ENCODE measurements at places on chromosomes 5 and 9. TPM values are rescaled to one million over a fixed set of nuclear protein-coding genes. Genes with fewer than 3 reads are reported as not detected.

GRCh38 chr9:73180403-73180802, 28.7 kb downstream of the ANXA1 start:
- no peak for DNase-seq
- H3K36me3 ChIP-seq, result no peaks in the 10 kb centered on the region
- no peak overlapping the region for H3K27ac ChIP-seq
- no peak overlapping the region for H3K4me3 ChIP-seq

DNA sequence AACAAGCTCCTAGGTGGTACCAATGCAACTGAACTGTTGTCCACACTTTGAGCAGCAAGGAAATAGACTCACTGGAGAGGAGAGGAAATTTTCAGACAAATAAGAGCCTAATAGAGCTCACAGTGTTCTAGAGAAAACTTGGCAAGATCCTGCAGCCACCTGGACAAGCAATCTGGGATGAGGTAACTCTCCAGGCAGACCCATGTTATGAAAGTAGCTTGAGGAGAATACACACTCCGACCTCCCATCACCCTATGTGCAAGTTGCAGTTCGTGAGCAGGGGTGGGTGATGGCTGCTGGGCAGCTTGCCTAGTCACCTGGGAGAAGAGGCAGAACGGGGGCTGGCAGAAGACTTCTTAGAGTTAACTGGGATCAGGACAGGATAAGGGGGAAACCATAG, 102.2 kb downstream of the KLF4 start:
- no peak overlapping the region for H3K4me3 ChIP-seq
- no peaks in the 10 kb centered on the region for H3K27me3 ChIP-seq
- no peak for DNase-seq
- no peaks in the 10 kb centered on the region for H3K36me3 ChIP-seq
- no peak overlapping the region for H3K27ac ChIP-seq

- no peaks in the 10 kb centered on the region for H3K4me1 ChIP-seq
- H3K27me3 ChIP-seq, result no peaks in the 10 kb centered on the region
- no peak overlapping the region for H3K27ac ChIP-seq
- no peaks in the 10 kb centered on the region for H3K36me3 ChIP-seq
Observed at GRCh38 chr5:97297063-97297703, 114.1 kb upstream of the RIOK2 start.

DNA sequence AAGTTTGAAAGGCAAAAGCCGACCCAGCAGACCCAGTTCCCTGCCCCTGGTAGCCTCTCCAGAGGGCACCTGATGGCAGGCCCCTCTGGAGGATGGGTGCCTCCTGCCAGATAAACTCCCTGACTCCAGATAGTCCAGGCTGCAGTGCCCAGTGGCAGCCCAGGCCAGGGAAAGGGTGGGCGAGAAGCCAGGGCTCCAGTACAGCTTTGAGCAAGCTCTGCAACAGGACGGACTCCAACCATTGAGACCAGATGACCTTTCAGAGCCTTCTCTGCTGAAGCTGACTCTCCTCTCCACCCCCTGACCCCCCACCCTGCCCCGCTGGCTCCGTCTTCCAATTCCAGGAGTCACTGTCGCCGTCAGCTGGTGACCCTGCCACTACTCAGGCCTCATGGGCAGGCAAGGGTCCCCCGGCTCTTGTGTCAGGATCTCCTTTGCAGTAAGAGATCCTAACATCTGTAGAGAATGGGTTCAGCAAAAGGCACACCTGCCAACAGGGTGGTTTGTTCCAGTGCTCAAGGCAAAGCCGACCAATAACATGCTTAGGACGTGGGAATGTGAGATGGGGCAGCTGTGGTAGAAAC, 15.5 kb upstream of the FCN1 start:
- no peak overlapping the region for H3K27ac ChIP-seq
- H3K4me3 ChIP-seq, result no peak overlapping the region
- no peak for DNase-seq
- peaks cover 8% of the 10 kb centered on the region for H3K27me3 ChIP-seq
- no peaks in the 10 kb centered on the region for H3K36me3 ChIP-seq
- H3K4me1 ChIP-seq, result no peaks in the 10 kb centered on the region

- H3K36me3 ChIP-seq, result no peaks in the 10 kb centered on the region
- DNase-seq, result no peak
- peaks cover 4% of the 10 kb centered on the region for H3K4me1 ChIP-seq
- H3K4me3 ChIP-seq, result no peak overlapping the region
Observed at GRCh38 chr9:75505654-75506053, 384.8 kb upstream of the PCSK5 start.

- no peaks in the 10 kb centered on the region for H3K27me3 ChIP-seq
- no peaks in the 10 kb centered on the region for H3K36me3 ChIP-seq
- H3K27ac ChIP-seq, result no peak overlapping the region
- H3K4me3 ChIP-seq, result no peak overlapping the region
- no peaks in the 10 kb centered on the region for H3K4me1 ChIP-seq
- DNase-seq, result no peak
Observed at GRCh38 chr9:132694144-132694543, 23.9 kb downstream of the GTF3C4 start.

Gene SLC26A2
- 20.1 TPM for total RNA-seq

Gene PPP3R2
- not detected for total RNA-seq

Gene PCDHB3
- 0.69 TPM for total RNA-seq
